ENCODE measurements at places on chromosomes 16 and 17.

DNA sequence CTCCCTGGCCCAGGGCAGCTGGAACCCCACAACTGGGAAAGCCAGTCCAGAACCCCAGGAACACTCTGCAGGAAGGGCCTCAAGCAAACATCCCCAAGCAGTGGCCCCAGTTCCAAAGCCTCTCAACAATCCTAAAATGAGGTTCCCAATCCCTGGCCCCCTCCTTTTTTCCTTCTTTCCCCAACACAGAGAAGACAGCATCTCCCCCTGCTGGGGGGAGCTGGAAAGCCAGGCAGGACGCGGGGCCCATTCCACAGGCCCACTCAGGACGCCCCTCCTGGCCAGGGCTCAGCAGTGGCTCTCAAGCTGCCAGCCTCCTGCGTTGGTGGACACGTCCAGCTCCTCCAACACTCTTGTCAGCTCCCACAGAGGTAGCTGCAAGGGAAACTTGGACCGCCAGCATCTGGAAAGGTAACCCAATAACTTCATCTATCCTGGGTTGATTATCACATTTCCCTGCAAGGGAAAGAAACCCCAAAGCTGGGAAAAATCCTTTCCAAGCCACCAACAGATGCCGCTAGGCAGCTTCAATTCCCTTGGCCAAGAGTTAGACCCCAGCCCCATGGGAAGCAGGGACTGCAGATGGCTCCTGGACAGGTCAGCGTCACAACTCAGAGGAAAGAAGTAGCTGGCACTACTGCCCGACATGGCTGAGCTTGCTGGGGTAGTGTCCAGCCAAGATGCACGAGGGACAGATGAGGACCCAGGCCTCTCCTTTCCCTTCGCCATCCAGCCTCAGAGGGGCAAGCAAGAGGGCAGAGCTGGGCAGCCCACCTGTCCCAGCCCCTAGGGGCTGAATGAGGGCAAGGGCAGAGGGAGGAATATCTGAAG, 7.6 kb downstream of the HDAC5 start:
- no peak for DNase-seq

GRCh38 chr16:67050796-67051195, 21.8 kb downstream of the CBFB start:
- no peak for DNase-seq

- no peak for DNase-seq
These were observed 25.2 kb downstream of the ELAC2 start for GRCh38 chr17:12992676-12993075.

DNA sequence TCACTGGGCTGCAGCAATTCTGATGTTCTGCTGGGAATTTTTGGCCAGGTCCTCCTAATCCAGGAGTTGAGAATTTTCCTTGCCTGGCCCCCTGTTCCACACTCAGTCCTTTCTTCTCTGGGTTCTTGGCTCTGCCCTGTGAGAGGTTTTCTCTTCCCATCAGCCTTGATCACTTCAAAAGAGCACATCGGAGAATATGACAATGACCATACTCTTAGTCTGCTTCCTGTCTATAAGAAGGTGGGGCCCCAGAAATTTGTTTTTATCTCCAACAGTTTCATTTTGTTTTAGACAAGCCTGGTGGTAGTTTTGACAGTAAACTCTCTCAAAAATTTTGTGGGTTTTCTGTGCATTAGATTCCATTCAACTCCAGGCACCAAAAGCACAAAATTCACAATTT, 70.7 kb downstream of the C17orf67 start:
- no peak for DNase-seq

DNA sequence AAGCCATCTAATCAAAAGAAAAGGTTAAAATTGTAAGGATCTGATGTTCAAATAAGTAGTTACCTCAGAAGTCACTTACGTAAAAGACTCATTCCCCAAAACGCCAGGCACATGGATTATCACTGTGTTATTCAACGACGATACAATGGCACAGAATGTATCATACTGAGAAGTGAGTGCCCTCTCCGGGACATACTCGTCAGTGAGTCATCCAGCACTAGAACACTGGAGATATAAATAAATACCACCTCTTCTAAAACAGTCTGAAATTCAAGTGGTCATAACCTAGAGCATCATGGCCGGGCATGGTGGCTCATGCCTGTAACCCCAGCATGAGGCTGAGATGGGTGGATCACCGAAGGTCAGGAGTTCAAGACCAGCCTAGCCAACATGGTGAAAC, 24.9 kb downstream of the USP31 start:
- no peak for DNase-seq

GRCh38 chr17:65005858-65006257, 50.7 kb downstream of the GNA13 start:
- DNase-seq: no peak

- DNase-seq: no peak
These were observed 84.8 kb upstream of the TNRC6C start for GRCh38 chr17:77873500-77874302.

- no peak for DNase-seq
These were observed 29.0 kb downstream of the ZNF750 start for GRCh38 chr17:82810644-82811430.

GRCh38 chr16:53041320-53042051, 11.2 kb downstream of the CHD9NB start:
- no peak for DNase-seq

GRCh38 chr16:87186446-87186845, 130.7 kb downstream of the C16orf95 start:
- DNase-seq: no peak

GRCh38 chr17:19281161-19281560, 44.0 kb downstream of the EPN2 start:
- DNase-seq: no peak
